NCI-H526 (cell line): ENCODE measurements at places on chromosomes 7 and 10.

DNA sequence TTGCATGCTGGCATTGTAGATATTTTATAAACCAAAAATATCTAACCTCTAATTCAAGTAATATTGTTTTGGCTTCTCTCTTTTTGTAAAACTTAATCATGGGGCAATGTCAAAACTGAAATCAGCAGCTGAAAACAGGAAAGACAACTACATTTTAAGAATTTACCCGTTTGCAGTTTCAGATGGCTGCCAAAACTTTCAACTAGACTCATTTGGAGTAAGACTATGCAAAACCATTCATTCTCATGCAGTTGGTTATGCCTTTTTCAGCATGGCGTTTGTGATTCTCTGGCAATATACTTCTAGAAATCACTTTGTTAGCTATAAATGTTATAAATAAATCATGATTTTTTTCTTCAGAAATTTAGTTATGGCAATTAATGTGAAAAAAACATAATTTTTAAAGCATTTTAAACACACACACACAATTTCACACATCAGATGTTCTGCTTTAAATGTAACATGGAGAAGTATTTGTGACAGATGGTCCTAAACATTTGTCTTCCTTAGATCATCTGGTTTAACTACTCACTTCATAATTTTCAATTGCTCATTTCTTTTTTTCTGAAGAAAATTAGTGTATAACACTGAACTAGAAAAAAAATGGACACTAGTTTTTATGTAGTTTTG is 116.4 kb downstream of the ITGB8 start:
- no peak for DNase-seq

- DNase-seq = no peak
Observed at GRCh38 chr10:80771285-80771684, 233.6 kb downstream of the SH2D4B start.

- DNase-seq = no peak
Observed at GRCh38 chr7:85177316-85177715, 9.5 kb downstream of the SEMA3D start.

DNA sequence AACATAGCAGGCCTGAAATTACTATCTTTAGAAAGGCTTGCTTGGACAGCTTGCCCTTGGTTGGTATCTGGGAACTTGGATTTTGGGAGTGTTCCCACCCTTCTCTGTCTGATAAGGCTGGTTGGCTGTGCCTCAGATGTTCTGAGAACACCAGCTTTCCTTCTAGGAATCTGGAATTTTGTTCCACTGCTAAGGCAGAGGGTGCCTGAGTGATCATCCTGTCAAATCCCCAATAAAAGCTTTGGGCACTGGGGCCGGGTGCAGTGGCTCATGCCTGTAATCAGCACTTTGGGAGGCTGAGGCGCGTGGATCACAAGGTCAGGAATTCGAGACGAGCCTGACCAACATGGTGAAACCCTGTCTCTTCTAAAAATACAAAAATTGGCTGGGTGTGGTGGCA is 5.0 kb downstream of the TRUB1 start:
- no peak for DNase-seq

- DNase-seq = no peak
Observed at GRCh38 chr10:67864607-67865371, 19.7 kb upstream of the SIRT1 start.

- DNase-seq = no peak
Observed at GRCh38 chr10:43817368-43817767, 168.7 kb upstream of the ZNF32 start.

DNA sequence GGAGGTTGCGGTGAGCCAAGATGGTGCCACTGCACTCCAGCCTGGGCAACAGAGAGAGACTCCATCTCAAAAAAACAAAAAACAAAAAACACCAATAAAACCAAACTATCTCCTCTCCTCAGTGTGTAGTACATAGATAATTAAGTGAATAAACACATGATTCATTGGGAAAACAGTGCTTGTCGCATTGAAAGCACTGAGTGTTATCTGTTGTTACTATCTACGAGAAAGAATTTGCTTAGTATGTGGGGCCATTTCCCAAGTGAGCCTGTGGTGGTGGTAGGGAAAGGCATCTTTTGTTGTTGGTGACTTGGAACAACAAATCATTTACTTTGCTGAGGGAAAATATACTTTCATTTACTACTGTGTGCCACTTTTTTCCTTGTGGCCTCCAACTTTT is 42.6 kb downstream of the RSBN1L start:
- no peak for DNase-seq

- no peak for DNase-seq
Observed at GRCh38 chr10:129849452-129849750, 114.7 kb downstream of the EBF3 start.

GRCh38 chr10:24882047-24882698 is 70.2 kb downstream of the PRTFDC1 start:
- no peak for DNase-seq

GRCh38 chr10:11035301-11035991 is 17.8 kb downstream of the CELF2 start:
- peak; percentile 15 for DNase-seq

DNA sequence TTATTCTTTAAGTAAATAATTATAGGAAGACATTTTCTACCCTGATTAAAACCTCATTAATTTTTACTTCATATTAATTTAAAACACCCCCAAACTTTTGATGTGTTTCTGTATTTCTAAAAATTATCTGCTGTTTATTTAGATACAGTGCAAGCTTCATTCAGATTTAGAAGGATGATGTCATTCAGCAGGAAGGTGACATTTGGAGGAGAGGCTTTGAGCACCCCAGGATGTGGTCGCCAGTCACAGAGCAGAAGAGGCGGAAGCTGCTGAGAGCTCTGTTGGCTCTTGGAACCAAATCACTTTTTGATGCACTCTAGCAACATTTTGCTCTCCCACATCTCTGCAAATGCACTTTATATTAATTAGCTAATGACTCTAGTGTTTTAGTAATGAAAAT is 233.9 kb upstream of the CACNA2D1 start:
- DNase-seq = no peak

- DNase-seq = no peak
Observed at GRCh38 chr10:86234541-86235270, 131.9 kb downstream of the GRID1 start.

GRCh38 chr10:71427246-71427645 is 30.5 kb downstream of the CDH23 start:
- DNase-seq = no peak

DNA sequence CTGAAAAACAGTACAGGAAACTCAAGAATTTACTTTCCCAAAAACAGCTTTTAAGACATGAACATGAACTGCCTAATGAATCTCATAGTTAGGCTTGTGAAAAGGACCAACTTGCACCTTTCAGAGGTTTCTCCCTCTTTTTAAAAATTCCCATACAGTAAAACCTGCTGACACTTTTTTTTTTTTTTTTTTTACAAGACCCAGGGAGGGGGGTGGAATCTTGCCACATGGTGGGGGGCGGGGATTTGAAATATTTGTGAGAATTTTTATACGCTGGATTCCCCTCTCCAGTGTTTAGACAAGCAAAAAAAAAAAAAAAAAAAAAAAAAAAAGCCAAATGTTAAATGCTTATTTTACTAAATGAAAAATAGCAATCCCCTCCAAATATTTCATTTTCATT is 57.4 kb downstream of the HIBADH start:
- no peak for DNase-seq

- DNase-seq = no peak
Observed at GRCh38 chr10:35720366-35720765, 78.3 kb upstream of the FZD8 start.

DNA sequence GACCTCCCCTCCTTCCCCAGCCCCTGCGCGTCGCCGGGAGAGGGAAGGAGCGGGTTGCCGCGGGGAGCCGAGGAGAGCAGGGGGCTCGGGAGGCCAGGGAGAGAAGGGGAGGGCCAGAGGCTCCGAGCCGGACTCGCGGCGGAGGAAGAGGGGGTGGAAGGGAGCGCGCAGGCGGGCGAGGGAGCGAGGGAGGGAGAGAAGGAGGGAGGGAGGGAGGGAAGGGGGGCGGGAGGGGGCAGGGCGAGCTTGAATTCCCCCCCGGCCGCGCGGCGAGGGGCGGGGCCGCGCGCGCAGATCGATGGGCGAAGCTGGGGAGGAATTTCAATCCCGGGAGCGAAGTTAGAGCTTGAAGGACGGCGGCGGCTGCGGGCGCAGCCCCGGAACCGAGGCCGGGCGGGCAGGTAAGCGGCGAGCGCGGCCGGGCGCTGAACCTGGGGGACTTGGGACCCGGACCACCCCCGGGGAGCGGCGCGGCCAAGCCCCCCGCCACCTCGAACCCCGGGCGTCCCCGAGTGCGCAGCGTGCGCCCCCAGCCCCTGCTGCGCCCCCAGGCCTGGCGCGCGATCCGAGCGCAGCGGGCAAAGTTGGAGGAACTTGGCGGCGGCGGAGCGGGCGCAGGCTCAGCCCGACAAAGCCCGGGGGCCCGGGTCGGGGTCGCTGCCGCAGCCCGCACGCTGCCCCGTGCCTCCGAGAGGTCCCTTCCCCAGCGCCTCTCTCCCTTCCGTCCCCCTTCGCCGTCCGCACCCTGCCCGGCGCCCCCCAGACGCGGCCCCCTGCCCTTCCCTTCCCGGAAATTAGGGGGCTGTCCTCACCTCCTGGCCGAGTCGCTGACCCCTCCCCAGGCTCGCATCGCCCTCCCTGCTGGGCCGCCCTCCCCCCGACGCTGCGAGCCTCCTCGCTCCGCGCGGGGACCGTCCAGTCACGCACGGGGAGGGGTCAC is at the start of gene ELFN1:
TSS of gene ELFN1 (plus strand) at position 324 of the 940 bp plus-strand sequence. CDS start 74,320 bp downstream, outside the sequence.
- peak; percentile 39 for DNase-seq

DNA sequence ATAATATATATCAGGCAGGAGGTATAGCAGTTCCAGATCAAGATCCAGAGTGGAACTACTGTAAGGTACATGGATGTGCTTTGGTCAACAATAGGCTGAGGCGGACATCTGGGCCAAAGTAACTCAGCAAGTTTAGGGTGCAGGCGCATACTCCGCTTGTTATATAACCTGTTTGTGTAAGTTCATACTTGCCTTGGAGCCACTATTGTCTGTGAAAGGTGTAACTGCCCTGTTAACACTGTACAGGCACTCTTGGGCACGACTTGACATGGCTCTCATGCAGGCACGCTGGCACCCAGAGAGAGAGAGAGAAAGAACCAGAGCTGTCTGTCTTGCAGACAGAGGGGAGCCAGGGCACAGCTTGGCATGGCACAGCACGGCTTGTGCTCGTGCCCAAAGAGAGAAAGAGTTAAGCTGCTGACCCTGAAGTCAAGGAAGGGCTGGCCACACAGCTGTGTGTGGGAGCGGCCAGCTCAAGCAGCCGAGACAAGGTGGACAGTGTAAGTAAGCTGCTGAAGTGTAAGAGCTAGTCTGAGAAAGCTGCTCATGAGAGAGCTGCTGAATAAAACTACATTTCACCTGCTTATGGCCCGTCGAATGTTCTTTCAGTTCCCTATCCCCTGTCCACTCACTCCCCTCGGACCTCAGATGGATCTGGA is 47.8 kb upstream of the KAT6B start:
- no peak for DNase-seq

DNA sequence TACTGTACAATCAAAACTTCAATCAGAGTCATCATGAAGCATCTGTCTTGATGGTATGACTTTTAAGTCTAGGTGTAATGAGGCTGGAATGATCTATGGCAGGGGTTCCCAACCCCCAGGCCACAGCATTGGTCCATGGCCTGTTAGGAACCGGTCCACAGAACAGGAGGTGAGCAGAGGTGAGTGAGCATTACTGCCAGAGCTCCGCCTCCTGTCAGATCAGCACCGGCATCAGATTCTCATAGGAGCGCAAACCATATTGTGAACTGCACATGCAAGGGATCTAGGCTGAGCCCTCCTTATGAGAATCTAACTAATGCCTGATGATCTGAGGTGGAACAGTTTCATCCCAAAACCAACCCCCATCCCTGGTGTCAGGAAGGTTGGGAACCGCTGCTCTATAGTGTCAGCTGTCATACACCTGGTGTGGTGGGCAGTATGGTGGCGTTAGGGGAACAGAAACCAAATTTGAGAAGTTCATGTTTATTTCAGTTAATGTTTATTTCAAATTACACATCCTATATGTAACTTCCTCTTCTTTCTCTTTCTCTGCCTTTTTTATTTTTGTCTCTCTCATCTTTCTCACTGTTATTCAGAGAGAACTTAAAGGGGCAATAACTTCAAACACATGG is 432.6 kb downstream of the TNS3 start:
- no peak for DNase-seq

DNA sequence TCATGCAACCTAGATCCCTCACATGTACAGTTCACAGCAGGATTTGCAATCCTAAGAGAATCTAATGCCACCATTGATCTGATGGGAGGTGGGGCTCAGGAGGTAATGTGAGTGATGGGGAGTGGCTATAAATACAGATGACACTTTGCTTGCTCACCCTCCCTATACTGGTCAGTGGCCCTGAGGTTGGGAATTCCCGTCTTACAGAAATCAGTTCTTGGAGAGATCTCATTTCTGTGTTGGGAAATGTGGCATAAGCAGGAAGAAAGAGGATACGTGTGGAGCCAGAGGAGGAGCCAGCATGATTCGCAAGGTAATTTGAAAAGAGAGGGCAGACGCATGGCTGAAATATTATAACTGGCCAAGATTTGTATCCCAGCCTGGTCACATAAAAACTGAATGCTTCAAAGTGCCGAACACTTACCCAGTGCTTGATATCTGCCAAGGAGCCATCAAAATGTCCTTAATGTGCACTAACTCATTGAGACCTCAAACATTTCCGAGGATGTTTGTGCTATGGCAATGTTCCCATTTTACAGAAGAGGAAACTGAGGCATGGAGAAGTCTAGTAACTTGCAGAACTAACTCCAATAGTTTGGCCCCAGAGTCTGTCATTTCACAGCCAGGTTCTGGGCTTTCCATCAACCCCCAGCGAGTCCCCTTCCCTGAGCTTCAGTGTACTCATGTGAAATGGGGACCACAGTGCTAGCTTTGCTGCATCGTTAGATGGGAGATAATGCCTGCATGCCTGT is 5.5 kb upstream of the IKZF1 start:
- DNase-seq = no peak

- no peak for DNase-seq
Observed at GRCh38 chr7:101747879-101748345, 69.5 kb upstream of the CUX1 start.

DNA sequence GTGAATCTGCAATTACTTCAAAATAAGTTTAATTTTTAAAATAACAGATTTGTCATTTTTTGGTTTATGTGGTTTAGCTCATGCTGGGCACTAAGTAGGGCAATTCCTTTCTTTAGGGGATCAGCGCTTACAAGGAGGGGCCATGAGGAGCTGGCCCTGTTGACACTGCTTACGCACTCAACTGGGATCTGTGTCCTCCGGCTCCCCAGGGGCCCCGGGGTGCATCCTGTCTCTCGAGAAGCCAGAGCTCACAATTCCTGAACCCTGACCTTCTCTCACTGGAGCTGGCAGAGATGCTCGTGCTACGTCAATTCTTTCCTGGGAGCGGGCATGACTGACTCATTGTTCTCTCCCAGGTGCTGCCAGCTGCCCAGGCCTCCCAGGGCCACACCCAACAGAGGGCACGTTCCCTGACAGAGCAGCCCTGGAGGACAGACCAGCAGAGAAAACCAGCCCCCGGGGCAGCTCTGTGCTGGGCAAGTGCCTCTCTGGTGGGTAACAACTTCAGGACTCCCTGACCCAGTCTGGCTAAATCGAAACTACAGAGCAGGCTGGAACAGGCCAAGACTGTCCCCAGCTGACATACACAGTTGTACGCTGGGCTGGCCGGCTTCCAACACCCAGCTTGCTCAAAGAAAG is 36.8 kb downstream of the CTBP2 start:
- peak; percentile 78 for DNase-seq
